Stimulated activated CD4-positive, alpha-beta T cell treated with anti-CD3 and anti-CD28 coated beads, Interleukin-4, amount 100 ng/mL, for 4 hours (primary cell): ENCODE measurements at places on chromosomes 4 and X.

GRCh38 chr4:118757761-118758251 lies 72.6 kb downstream of the METTL14 start:
- no peak for DNase-seq

GRCh38 chrX:154458116-154458953 lies at the start of gene PLXNA3:
PLXNA3 (plus strand) TSS chrX:154458281; CDS start chrX:154460184, 1,903 bp downstream.
- peak; percentile 46 for DNase-seq

DNA sequence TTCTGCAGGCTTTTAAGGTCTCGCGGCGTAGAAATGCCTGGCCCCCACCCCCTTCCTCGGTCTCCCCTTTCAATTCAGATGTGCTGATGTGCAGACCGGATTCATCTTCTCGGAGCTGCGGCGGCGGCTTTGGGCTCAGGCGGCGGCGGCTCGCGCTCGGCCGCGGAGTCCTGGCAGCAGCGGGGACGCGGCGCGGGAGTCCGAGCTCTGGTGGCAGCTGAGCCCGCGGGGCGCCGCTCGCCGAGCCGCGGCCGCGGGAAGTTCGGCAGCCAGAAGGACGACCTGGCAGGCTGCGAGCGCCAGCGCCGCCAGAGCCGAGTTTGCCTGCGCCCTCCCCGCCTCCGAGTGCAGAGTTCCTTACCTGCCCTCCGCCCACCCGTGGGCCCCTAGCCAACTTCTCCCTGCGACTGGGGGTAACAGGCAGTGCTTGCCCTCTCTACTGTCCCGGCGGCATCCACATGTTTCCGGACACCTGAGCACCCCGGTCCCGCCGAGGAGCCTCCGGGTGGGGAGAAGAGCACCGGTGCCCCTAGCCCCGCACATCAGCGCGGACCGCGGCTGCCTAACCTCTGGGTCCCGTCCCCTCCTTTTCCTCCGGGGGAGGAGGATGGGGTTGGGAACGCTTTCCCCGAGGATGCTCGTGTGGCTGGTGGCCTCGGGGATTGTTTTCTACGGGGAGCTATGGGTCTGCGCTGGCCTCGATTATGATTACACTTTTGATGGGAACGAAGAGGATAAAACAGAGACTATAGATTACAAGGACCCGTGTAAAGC lies 448 bp downstream of the TLL1 start:
- no peak for DNase-seq

- DNase-seq = no peak
Measured at GRCh38 chr4:40918330-40918729, 168.6 kb downstream of the NSUN7 start.

DNA sequence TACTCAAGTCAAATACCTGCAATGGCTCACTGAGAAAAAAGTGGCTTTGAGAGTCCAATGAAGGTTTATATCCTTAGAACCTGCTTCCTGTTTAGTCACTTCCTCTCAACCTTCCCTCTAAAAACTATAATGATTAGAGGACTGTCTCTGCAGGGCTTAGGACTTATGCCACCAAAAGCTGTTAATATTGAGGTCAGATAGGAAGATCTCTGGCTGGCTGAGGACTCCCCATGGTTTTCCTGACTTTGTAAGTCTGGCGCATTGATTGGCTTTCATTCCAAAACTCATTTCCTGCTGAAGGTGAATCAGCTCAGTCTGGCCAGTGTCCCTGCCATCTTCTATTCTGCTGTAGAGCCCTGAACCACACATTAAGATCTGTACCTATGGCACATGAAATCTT lies 140.9 kb upstream of the ANK2 start:
- DNase-seq = no peak

DNA sequence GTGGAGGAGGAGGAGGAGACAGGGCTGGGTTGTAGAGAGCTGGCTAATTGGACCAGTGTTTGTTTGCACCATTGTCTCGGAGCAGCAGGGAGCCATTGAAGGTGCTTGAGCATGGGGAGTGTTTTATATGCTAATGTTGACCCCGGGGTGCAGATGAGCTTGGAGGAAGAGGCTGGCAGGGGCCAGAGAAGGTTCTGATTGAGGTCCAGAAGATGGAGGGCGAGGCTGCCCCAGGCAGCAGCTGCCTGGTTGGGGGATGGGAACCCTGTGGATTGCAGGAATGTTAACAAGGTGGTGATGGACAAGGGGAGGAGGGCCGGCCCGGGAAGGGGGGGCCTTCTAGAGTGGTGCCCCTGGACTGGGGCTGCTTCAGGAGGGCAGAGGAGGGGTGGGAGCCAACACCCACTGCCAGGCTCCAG lies 18.0 kb downstream of the DOK7 start:
- no peak for DNase-seq

- DNase-seq = no peak
Measured at GRCh38 chrX:17544821-17545220, 169.8 kb downstream of the NHS start.

GRCh38 chr4:140861359-140862176 lies 105.4 kb upstream of the TBC1D9 start:
- DNase-seq = peak; percentile 5

DNA sequence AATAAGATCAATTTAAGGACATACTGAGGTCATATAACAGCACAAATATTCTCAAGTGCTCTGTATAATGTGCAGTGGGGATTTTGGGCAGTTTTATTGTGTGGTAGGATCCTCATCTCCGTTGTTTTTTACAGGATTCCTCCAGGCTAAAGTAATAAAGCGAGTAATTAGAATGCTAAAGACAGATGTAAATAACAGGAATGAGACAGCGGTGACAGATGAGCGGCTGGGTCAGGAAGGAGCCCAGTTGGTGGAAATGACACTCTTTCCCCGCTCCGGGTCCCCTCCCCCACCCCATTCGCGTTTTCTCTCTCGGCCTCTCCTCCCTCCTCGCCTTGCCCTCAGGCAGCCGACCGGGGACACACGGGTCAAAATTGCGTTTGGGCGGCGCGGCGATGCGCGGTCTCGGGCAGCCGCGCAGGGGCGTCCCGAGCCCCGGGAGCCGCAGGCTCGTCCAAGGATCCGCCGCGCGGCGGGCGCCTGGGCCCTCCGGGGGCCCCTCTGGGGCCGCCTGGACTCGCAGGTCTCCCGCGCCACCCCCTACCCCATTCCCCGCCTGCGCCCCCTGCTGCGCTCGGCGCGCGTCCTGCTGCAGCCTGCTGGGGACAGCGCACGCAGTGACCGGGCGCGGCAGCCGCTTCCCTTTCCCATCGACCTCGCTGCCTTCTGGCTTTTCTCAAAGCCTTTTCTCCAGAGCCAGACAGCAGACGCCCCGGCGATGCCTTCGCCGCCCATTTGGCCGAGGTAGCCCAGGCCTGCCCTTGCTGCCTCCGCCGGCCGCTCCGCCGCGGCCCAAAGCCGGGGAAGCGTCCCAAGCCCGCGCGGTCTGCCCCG lies 16.2 kb downstream of the POU4F2 start:
- DNase-seq = no peak

DNA sequence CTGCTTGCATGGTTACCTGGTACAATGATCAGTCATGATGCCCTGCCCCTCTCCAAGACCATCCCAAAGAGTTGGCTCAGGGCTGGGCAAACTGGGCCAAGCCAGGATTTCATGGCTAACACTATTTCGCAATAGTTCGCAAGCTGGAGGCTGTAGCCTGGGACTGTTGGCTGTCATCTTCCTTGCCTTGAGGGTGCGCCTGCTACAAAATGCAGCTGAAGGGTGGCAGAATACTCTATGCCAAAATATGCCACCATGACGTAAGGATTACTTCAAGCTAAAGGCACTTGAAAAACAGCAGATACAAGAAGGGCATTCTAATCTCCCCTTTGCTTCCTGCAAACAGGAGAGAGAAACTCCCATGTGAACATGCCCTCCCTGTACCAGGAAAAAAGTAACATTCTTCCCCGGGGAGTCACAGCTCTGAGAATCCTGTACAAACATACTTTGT lies 21.0 kb downstream of the SAT1 start:
- no peak for DNase-seq

DNA sequence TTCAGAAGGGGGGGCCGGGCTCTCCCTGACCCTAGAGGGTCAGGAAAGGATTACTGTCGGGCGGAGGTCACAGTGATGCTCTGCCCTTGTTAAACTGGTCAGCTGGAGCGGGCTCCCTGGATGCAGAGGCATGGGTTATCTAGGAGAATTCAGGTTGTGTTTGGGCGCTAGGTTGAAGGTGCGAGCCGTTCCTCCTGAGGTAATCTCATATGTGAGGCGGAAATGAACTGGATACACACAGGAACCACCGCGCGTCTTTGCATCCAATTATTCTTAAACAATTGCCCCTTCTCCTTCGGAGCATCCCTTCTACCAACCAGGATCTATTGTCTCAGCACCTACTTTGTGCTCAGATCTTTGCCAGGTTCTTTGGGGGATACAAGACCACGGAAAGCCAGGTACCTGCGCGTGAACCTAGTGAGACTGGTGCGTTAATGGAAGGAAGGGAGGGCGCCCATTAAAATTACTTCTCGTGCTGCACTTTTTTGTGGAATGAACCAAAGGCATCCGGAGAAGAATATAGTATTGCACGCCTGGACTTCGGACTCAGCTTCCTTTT lies 28.4 kb downstream of the HAND2 start:
- no peak for DNase-seq

GRCh38 chr4:110122201-110122600 lies 76.2 kb downstream of the ELOVL6 start:
- DNase-seq = no peak

DNA sequence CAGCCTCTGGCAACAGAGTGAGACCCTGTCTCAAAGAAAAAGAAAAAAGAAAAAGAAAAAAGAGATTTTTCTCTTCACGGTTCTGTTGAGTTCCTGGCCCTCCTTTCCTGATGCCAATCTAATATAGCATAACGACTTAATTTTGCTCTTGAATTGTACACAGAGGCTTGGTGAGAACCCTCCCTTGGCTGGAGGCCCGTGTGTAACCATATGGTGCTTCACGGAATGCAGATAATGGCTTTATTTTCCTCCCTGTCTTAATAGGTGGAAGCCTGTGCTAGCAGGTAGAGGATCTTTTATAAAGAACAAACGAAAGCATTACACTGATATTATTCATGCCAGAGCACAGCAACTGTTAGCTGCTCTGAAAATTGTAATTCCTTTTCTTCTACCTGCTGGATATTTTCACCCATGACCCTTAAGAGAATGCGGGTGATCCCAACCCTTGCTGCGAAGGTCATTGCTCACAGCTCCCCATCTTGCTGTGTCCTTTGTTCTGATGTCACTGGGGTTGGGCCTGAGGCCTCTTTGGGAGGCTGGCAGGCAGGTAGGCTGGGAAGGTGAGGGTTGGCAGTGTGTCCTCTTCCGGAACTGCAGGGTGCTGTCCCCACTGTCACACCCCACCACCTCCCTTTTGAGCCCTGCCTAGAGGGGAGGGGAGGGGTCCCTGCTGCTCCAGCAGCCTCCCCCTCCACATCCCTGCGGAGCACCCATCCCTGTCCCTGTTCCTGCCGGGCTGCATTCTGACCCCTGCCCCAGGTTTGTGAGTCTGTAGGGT lies 83.8 kb upstream of the STOX2 start:
- no peak for DNase-seq

DNA sequence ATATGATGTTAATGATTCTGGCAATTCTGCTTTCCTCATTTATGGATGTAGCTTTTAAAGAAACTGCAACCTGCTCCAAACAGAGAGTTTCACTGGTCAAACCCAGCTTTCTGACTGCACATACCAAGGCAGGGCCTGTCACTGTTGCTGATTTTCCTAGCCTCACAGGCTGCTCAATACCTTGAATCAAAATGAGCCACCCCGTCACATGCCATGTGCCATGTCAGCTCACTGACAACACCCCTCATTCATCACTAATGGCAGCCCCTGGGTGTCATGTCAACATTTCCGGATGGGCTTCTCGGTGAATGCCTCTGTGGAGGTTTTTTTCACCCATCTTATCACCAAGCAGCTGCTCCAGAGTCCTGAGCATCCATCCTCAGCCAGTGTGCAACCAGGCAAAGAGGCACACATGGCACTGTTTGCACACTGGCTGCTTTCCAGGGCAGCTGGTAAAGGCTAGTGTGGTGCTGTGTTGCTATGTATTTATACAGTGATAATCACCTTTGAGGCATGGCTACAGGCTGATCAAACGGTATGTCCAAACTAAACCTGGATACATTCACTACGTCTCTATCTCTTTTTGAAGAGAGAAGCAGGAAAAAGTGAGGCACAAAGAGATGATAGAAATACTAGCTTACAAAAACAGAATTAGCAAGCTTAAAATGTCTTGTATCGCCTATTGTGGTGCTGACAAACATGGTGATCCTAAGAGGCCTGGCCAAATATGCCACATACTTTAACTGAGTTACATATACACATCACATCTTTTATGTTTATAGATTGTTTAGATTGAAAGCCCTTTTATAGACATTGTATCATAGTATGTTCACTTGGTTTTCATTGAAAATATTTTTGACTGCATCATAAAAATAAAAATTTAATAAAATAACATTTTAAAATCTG lies 94.6 kb upstream of the INPP4B start:
- no peak for DNase-seq

DNA sequence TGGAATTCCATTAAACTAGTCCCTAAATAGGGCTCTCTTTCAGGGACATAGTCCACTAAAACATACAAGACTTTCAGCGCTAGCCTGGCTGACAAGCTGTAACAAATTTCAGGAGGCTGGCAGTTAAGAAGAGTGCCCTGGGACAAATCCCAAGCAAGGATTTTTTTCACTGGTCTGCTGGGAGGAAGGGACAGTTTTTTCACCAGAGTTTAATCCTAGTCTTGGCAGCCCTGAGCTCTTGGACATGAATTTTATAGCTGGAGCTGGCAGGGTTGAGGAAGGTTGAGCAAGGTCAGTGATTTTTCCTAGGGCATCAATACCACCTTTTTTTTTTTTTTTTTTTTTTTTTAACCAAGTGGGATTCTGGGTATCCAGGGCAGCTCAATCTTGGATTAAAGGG lies 184.4 kb downstream of the SH2D1A start:
- no peak for DNase-seq

- peak; percentile 17 for DNase-seq
Measured at GRCh38 chr4:26088433-26088928, 174.5 kb downstream of the SMIM20 start.

DNA sequence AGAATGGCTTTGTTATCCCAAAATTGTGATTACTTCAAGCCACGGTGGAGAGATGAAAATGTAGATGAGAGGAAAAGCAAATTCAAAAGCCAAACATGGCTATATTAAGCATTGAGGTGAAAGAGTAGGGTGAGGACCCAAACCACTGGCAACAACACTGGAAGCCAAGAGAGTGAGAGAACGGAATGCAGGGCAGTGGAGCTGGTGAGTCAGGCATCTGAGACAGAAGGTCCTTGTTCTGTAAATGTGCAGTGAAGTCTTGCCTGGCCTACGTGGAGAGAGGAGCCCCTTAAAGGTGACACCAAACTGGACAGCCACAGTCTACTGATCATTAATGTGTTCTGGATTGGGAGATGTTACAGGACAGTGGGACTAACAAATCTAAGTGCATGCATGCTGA lies 22.8 kb upstream of the SEC24B start:
- DNase-seq = no peak

GRCh38 chr4:44845309-44845708 lies 119.0 kb upstream of the GNPDA2 start:
- DNase-seq = no peak

- no peak for DNase-seq
Measured at GRCh38 chr4:168853770-168854169, 156.3 kb downstream of the CBR4 start.

- DNase-seq = no peak
Measured at GRCh38 chrX:599837-600715, 30.5 kb upstream of the SHOX start.
